ENCODE measurements at places on chromosomes 7 and 10.
A peak's percentile ranks its signal among the peaks of the same experiment; 100 is the strongest.

DNA sequence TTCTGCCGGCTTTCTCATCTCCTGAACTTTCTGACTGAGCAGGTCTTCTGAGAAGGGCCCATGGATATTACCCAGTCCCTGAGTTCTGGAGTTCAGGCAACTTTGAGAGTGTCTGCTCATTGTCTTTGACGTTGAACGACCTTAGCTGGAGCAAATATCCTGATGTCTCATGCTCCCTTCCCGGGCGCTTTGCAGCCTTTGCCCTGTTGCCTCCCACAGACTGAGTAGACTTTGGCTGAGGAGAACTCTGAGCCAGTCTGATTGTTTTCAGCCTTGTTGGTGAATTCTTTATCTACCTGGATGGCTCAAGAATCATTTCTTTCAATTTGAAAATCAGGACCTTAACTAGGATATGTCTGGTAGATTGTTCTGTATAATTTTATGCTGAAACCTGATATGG, 353.7 kb downstream of the GLRX3 start:
- DNase-seq = no peak

DNA sequence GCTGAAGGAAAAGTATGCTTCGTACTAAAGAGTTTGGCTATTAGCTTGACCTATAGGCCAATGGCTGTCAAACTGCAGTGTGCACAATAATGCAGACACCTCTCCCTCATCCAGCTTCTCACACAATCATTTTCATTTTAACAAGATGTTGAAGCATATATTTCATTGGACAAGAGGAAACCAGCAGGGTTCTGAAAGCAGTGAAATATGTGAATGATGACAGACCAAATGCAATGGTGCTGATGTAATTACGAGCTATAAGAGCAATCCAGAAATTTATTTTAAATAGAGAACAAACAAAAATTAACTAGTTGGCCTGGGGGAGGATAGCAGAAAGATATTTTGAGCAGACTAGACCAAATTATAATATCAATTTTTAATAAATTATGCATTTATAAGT, 331.5 kb upstream of the AKR1E2 start:
- DNase-seq = no peak

GRCh38 chr10:132684164-132684891, 101.6 kb downstream of the NKX6-2 start:
- peak; percentile 71 for DNase-seq

- DNase-seq = peak; percentile 33
These were observed 52.2 kb downstream of the GPR158 start for GRCh38 chr10:25226775-25227682.

GRCh38 chr7:109503421-109503820, 933.7 kb downstream of the DNAJB9 start:
- no peak for DNase-seq

GRCh38 chr7:82631998-82632397, 188.4 kb upstream of the CACNA2D1 start:
- no peak for DNase-seq

All from NB4 (cell line).